Heart left ventricle (tissue), 16 donors: ENCODE measurements at places on chromosomes 1 and 21. TPM values are rescaled to one million over a fixed set of nuclear protein-coding genes. Genes with fewer than 3 reads are reported as not detected.

- DNase-seq = no peak
Observed at GRCh38 chr1:2050461-2050792, 216 bp downstream of the PRKCZ start.

The RBM8A gene
- 186 TPM for polyA plus RNA-seq

The MASP2 gene
- polyA plus RNA-seq = not detected

The UCK2 gene
- polyA plus RNA-seq = 53.7 TPM

The GNAT2 gene
- not detected for polyA plus RNA-seq

DNA sequence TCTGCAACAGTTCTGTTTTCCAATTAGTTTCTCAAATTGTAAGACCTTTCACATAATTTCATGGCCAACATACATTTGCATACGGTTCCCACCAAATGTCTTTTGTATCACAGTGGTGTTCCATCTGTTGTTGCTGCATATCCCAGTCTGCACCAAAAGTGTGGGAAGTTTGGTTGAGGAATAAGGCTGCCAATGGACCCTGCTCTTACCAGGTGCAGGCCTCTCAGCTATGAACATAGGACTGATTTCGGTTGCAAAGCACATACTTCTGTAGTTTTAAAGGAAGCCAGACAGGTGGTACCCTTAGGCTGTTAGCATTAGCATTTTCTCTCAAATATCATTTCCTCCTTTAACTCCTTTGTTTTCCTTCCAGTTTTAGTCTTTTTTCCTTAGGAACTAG, 33.8 kb downstream of the ADGRL4 start:
- no peak for DNase-seq
